Activated naive CD4-positive, alpha-beta T cell treated with Interleukin-2 at 50 U/mL for 16 hours (primary cell): ENCODE measurements at places on chromosomes 3 and 15.
A peak's percentile ranks its signal among the peaks of the same experiment; 100 is the strongest.

- no peak for DNase-seq
Measured at GRCh38 chr15:93500155-93500554, 411.1 kb upstream of the RGMA start.

GRCh38 chr3:184423561-184423960 is 43.7 kb downstream of the CHRD start:
- DNase-seq, result no peak

GRCh38 chr15:58788056-58788710 is 17.1 kb downstream of the MINDY2 start:
- no peak for DNase-seq

GRCh38 chr15:90001683-90002427 is 731 bp downstream of the ZNF710 start:
- DNase-seq, result peak; percentile 70

DNA sequence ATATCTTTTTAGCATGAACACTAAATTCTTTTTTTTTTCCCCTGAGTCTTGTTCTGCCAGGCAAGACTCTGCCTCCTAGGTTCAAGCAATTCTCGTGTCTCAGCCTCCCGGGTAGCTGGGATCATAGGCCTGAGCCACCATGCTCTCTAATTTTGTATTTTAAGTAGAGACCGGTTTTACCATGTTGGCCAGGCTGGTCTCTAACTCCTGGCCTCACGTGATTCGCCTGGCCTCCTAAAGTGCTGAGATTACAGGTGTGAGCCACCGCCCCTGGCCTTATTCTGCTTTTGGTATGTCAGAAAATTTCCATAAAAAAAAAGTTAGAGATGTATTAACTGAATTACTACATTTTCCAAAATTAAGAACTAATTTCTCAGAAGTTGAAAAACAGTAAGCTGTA is 14.3 kb downstream of the RAB11A start:
- DNase-seq, result no peak

DNA sequence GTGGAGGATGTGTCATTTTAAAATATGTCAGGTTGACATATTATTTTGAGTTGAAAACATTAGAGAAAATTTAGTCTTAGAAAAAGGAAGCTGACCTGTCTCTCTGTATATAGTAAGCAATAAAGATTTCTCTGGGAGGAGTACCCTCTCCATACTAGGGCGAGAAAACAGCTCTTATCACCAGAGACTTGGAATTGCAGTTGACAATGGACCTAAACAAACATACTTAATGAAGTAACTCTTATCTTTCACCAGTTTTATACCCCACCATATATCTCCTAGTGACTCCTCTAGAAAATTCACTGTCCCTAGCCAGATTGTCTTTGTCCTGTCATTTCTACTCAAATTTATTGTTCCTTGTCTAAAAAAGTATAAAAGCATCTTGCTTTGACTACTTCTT is 7.2 kb upstream of the GATM start:
- DNase-seq, result no peak

DNA sequence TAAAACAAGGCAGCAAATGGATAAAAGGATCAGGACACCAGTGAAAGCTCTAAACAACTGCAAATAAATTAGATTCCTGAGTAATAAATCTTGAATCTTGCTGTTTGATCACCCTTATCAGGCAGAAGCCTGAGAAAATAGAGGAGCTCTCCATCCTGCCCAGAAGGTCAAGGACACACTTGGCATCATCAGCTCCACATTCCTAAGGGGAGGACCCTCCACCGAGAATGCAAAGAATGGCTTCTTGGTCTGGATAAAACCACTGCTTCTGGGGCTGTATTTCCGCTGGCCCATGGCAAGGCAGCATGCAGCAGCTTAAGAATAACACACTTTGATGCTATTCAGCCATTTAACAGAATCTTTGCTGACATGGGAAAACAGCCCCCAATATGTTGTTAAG is 108.9 kb upstream of the TSC22D2 start:
- no peak for DNase-seq

DNA sequence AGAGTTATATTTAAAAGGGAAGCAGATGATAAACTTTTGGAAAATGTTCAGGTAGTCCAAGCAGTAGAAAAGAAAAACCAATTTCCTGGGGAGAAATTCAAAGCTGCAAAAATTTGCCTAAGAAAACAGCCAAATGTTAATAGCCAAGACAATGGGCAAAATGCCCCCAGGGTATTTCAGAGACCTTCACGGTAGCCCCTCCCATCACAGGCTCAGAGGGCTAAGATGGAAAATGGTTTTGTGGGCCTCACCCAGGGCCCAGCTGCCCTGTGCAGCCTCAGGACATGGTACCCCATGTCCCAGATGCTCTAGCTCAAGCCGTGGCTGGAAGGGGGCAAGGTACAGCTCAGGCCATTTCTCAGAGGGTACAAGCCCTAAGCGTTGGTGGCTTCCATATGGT is 391.0 kb downstream of the ZIC4 start:
- no peak for DNase-seq

DNA sequence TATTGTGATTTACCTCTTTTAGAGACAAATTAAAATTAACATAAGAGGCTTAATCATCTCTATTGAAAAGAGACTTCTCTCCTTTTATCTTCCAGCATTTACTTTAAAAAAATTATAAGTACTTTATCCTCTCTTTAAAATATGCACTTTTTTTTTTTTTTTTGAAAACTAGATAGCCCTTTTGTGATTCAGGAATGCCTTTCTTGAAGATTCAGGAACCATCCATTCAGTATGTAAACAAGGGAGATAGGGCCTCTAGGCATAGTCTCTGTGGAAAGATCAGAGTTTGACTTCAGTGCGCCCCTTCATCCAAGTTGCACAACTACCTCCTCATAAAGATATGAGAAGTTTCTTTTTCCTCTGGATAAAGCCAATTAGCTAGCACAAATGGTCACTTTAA is 1163.7 kb downstream of the SI start:
- no peak for DNase-seq

DNA sequence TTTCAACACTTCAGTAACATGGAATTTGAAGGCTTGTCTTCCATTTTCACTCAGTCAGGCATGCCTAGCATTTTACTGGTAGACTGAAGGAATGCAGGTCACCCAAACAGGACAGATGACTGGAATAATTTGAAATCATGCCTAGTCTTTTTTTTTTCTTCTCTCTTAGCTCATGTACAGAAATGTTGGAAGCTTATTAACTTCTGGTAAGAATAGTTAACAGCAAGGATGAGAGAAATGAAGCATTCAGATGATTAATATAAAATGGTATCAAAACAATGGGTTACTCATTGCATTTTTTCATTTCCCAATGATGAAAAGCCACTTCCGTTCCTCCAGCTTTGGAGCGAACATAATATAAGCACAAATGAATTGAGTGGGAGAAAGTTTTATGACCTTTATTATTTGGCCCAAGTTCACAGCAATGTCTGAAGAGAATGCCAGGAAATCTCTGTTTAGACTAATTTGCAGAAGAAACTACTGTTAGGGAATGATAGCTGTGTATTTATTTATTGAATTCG is 431.6 kb upstream of the RASGRP1 start:
- no peak for DNase-seq

DNA sequence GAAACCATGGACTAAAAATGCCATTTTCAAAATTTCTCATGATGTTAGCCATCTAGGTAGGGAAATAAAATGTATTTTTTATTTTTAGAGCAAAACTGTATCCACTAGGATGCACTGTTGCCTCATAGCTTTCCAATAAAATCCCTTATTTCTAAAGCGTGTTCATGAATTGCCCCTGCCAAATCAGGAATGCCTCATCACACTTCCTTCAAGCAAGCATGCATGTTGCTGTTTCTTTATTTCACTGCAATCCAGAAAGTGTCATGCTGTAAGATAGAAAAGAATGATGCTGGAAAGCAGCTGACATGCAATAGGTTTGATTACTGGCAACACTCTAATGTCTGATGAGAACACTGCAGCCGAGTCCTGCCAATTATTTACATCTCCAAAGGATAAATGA is 239.5 kb downstream of the CHL1 start:
- DNase-seq, result no peak

- DNase-seq, result no peak
Measured at GRCh38 chr3:14141144-14141543, 16.3 kb downstream of the TMEM43 start.

- no peak for DNase-seq
Measured at GRCh38 chr3:58518291-58518789, 18.6 kb downstream of the ACOX2 start.

GRCh38 chr3:130601442-130601971 is 84.5 kb downstream of the COL6A6 start:
- DNase-seq, result no peak

- no peak for DNase-seq
Measured at GRCh38 chr15:70083946-70084345, 13.8 kb downstream of the TLE3 start.

- DNase-seq, result no peak
Measured at GRCh38 chr15:69591905-69592508, 139.4 kb downstream of the RPLP1 start.

DNA sequence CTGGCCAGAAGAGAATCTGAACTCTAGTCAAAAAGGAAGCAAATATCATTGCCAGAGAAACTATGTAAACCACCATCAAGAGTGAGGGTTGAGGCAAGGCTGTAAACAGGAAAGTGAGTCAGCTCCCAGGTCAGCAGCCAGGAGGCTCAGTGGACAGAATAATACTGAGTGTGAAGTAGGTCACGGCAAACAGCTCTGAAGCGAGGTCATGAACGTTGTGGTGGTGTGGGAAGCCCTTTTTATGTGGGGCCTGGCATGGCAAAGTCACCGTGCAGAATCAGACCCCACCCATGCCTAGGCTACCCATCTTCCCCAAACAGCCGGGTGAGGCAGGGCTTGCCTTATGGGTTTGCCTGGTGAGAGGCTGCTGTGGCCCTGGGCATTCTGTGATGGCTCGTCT is 43.9 kb downstream of the THBS1 start:
- peak; percentile 71 for DNase-seq

GRCh38 chr3:109563149-109563548 is 225.8 kb upstream of the DPPA4 start:
- peak; percentile 49 for DNase-seq

DNA sequence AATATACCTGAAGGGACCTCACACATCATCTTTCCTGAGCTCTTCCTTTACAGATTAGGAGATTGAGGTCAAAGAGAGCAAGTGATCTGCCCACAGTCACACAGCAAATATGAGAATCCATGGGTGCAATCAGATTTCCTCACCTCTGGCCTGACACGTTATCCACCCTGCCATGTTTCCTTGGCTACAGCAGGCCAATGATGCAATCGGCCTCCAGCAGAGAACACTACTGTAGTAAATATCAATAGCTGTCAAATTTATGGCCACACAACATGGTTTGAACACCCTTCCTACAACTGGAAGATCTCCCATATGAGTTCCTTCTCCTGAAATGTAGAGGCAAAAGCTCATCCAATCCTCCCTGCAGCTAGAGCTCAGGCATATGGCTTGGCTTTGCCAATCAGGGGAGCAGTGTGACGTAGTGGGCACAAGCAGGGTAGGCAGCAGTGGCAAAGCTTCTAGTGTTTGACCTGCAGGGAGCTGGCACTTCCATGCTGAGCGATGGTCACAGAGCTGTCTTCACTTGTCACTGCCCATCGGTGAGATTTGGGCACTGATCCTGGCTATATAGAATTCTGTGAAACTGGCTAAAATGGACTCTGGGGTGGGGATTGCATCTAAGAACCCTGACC is 271.3 kb downstream of the TJP1 start:
- no peak for DNase-seq

DNA sequence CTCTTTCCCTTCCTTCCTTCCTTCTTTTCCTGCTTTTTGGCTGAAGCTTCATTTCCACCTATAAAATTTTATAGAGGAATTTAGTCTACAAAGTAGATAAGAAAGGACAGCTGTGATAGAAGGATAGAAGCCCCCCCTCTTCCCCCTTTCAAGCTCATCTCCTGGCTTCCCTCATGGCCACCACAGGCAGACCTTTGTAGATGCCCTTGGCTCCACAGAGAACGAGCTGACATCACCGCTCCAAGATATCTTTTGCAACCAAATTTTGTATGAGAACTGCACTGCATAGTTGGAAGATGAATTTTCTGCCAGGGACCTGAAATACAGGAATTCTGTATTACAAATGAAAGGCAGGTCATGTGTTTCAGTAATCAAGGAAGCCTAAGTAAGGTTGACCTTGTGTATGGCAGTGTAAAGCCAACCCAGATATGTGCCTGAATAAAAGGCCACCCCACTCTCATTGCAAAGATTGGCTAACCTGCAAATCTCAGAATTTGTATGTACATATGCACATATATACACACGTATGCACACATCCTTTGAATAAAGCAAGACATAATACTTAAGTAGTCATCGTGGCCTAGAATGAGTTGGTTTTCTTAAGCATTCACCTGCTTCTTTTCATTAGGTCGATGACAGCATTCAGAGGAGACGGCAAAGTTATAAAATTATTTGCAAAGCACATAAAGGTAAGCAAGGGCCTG is 57.1 kb upstream of the FILIP1L start:
- no peak for DNase-seq
